ENCODE measurements at places on chromosomes 4 and X. TPM values are rescaled to one million over a fixed set of nuclear protein-coding genes. Genes with fewer than 3 reads are reported as not detected.

Gene C4orf50
- polyA plus RNA-seq, result 0.16 TPM

Gene FAM114A1
- 9.5 TPM for polyA plus RNA-seq

Gene NHSL2
- polyA plus RNA-seq, result 3.7 TPM

Gene DDIT4L
- polyA plus RNA-seq, result 3.5 TPM

Gene RBMX2
- 10.8 TPM for polyA plus RNA-seq

Gene STK32B
- 1.7 TPM for polyA plus RNA-seq

Gene CFI
- not detected for polyA plus RNA-seq

Gene IL13RA1
- polyA plus RNA-seq, result 1.7 TPM

GRCh38 chrX:124518885-124519284 lies 172.5 kb downstream of the SH2D1A start:
- DNase-seq, result no peak

DNA sequence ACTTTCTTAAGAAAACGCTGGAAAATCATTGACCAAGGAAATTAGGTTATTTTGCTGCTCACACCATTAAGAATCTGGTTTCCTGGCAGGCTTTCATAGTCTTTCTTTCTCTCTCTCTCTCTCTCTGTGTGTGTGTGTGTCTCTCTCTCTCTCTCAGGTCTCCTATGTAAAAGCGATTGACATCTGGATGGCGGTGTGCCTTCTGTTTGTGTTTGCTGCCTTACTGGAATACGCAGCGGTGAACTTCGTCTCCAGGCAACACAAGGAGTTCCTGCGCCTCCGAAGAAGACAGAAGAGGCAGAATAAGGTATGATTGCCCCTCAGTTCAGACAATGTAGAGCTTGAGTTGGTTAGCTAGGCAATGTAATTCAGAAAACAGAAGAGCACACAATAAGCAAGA lies 161.2 kb downstream of the GLRA2 start:
- DNase-seq, result no peak

- no peak for DNase-seq
Observed at GRCh38 chr4:73673286-73673685, 53.0 kb upstream of the RASSF6 start.

GRCh38 chrX:1419545-1420355 lies 27.8 kb upstream of the SLC25A6 start:
- no peak for DNase-seq

DNA sequence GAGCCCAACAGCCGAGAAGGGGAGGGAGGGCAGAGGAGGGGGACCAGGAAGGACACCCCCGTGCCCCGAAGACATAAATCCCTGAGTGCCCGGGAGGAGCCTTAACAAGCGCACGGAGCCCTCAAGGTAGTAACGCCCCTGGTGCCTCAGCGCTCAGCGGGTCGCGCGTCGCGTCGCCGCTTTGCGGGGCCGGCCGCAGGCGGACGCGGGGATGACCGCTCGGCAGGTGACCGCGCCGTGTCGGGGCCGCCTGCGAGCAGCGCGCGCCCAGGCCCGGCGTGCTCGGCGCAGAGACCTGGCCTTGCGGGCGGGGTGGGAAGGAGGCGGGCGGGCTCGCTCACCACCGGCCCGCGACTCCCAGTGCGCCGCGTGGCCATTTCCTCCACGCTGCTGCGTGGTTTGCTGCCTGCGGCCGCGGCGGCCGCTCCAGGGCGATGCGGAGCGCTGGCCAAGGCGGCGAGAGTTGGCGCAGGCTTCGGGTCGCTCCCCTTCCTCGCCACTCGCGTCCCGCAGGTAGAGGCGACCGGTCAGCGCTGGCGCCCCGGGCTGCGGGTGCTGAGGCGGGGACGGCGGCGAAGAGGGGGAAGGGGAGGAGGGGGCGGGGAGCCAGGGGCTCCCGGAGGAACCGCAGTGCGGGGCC lies 632 bp downstream of the CCSER1 start:
- no peak for DNase-seq

DNA sequence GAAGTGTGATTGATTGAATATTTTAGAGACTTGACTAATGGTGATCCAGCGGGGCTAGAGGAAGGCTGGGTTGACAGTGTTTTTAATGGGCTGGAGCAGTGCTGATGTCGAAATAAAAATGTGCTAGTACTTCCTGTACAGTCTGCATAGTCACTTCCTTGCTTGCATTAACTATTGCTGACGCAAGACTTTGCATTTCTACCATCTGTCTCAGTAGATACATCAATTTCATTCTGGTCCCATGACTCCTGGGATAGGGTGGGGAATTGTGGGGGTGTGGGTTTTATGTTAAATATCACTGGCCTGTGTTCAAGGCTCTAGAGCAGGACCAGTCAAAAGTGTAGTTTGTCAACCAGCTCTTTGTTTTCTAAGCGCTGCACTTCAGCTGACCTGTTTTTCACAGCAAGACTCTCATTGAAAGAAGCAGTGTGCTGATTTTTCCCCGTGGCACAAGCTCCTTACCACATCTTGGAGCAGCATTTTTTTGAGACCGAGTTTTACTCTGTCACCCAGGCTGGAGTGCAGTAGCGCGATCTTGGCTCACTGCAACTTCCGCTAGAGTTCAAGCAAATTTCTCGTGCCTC lies 35.2 kb upstream of the PHEX start:
- no peak for DNase-seq

- DNase-seq, result no peak
Observed at GRCh38 chr4:150363721-150364688, 217.9 kb upstream of the MAB21L2 start.

DNA sequence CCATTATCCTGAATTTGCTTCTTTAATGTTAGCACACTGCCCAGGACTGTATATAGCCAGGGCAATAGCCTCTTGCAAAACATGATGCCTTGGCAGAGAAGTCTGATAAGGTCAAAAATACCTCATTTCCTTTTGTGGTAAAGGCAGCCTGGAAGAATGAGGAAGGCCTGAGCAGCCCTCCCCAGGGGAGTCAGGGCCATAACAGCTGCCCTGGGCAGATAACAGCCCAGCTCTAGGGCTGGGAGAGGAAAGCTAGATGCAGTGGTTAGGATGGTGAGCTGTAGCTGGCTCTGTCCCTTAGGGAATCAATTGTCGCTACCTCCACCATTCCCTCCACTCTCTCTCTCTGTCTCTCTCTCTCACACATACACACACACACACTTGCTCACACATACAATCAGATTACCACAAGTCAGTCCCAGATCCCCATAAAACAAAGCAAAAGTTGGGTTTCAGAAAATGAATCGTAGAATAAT lies 29.2 kb downstream of the EFHC2 start:
- DNase-seq, result no peak

GRCh38 chr4:146646593-146647325 lies 8.1 kb downstream of the POU4F2 start:
- no peak for DNase-seq

DNA sequence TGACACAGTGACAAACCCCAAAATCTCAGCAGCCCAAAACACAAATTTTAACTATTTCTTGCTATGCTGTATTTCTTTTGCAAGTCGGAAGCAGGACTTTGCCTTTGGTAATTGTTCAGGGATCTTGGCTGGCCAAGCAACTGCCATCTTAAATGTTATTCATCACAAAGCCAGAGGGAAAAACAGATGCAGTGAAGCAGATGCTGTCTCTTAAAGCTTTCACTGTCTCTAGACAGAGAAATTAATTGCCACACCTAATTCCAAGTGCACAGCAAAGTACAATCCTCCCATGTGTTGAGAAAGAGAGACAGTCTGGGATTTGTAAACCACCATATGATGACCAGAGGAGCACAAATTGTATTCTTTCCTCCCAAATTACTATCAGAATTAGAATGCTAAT lies 30.0 kb upstream of the GALNT7 start:
- DNase-seq, result no peak

DNA sequence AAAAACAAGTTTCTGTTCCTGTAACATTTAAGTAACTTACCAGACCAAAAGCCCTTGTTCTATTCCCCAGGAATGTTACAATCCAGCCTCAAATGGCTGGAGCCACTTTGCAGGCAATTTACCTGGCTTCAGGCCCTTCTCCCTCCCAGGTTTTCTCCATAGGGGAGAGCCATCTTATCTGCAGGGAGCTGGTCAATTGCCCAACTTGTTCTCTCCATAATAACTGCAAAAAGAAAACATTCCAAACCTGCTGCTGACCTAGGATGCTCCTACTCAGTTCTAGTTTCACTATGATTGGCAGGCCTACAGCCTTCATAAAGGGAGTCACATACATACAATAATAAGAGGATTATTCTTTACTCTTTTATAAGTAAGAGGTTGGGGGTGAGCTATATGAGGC lies 670.7 kb downstream of the PCDH7 start:
- DNase-seq, result no peak

DNA sequence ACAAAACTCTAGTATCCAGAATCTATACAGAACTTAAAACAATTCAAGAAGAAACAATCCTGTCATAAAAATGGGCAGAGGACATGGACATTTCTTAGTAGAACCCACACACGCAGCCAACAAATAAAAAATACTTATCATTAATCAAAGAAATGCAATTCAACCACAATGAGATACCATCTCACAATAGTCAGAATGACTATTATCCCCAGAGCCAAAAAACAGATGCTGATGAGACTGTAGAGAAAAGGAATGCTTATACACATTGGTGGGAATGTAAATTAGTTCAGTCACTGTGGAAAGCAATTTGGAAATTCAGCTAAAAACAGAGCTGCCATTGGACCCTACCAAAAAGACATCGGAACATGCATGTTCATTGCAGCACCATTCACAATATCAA lies 37.9 kb downstream of the RAB40AL start:
- no peak for DNase-seq

DNA sequence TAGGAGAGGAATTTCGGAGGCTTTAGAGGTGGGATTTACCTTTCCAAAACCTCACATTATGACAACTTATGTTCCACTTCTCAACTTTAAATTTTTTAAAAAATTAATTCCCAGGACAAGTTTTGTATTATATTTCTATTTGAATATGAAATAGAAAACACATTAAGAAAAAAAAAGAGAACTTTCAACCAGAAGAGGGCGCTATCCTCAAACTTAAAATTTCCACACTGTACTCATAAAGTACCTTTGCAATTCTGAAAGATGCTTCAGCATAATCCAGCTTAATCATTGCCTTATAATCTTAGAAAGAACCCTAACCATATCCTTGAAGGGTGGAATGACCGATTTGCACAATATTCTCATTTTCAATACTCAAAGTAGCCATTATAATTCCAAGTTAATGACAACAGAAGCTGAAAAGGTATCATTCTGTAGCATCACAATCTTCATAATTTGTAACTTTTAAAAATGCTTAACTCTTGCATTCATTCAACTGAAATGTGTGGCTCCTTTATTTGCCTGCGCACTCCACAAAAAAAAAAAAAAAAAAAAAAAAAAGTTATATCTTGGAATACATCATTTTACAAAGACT lies 158.0 kb downstream of the KCNIP4 start:
- no peak for DNase-seq

- no peak for DNase-seq
Observed at GRCh38 chr4:68906780-68907137, 44.8 kb downstream of the UGT2A3 start.

DNA sequence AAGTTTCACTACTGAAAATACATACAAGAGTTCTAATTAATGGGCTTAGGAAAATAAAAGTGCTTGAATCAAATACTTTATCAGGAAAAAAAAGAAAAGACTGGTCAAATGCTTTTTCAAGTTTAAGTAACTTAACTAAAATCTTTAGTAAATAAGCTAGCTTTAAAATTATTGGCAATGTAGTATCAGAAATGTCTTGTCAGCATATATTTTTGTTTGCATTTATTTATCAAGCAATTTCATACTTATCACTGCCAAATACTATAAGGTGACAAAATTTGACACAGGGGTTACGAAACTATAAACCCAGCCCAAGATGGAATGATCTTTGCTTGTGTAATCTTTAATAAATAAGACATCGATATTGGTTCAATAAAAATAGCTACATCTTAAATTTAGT lies 31.8 kb upstream of the MAGEA4 start:
- no peak for DNase-seq

DNA sequence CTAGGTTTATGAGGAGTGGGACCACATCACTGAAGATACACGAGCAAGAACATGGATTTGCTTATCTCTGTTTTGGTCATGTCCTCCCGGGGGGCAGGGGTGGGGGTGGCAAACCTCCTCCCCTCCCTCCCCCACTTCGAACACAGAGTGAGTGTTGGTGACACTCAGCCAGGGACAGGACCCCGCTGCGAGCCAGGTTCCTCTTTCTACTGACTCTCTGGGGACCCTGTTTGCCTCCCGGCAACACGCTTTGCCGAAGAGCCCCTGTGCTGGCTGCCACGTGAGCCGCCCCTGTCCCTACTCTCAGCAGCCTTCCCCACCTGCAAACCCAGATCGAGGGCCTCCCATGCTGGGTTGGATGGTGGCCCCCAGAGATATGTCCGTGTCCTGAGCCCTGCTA lies 34.7 kb downstream of the P2RY8 start:
- DNase-seq, result no peak

- DNase-seq, result no peak
Observed at GRCh38 chr4:102572452-102572851, 71.3 kb downstream of the NFKB1 start.

GRCh38 chr4:142656178-142656577 lies 189.9 kb downstream of the INPP4B start:
- DNase-seq, result peak; percentile 57

- no peak for DNase-seq
Observed at GRCh38 chr4:66693694-66694093, 851.6 kb downstream of the CENPC start.

- DNase-seq, result no peak
Observed at GRCh38 chr4:62450740-62451139, 1250.6 kb downstream of the ADGRL3 start.

- DNase-seq, result no peak
Observed at GRCh38 chr4:175435381-175435783, 376.7 kb downstream of the GPM6A start.

DNA sequence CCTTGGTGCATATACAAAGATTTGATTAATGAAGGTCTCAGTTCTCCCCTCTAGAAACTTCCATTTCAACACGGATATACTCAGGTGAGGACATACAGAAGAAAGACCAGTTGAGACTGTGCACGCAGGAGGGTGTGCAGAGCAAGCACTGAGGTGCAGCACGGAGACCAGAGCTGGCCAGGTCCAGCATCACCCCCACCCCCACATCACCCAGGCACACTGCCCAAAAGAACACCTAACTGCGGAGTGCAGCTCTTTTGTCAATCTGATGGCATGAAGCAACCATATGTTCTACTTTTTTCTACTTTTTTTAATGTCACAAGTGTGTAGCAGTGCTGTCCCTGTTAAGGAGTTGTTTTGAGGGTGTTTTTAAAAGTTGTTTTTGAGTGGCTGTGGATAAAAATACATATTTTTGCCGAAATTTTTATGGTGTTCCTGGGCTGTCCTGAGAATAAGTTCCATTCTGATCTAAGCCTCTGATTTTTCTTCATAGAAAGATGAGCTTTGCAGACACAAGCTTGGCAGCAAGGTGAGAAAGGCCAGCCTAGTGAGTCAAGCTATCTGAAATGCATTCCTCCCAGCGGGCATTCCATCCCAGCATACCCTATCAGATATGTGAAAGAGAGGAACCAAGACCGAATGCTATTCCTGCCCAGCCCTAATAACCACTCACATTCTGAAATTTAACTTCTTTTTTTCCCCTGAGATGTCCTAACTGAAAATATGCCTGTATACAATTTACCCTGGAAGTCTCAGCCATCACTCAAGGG lies 173.7 kb downstream of the PTTG2 start:
- DNase-seq, result no peak

DNA sequence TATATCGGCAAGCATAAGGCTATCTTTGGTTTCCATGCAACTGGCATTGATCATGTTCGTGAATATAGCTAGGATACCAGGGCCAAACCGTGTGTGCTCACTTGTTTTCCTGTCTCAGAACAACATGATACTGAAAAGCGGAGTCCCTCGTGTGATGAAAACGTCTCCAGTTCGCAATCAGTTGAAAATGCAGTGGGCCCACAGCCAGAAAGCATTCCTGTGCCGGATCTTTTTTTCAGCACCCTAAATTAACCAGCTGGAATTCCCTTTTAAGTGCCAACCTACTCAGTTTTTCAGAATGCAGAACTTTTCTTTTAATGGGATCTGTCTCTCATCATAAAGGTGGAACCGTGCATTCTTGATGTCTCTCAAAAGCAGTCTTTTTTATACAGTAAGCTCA lies 130.8 kb upstream of the FRG1 start:
- no peak for DNase-seq

Measured in H1 (cell line).